SHP77 treated with DMSO at 0.1 percent for 48 hours (cell line): ENCODE measurements at places on chromosomes 1 and 21.

DNA sequence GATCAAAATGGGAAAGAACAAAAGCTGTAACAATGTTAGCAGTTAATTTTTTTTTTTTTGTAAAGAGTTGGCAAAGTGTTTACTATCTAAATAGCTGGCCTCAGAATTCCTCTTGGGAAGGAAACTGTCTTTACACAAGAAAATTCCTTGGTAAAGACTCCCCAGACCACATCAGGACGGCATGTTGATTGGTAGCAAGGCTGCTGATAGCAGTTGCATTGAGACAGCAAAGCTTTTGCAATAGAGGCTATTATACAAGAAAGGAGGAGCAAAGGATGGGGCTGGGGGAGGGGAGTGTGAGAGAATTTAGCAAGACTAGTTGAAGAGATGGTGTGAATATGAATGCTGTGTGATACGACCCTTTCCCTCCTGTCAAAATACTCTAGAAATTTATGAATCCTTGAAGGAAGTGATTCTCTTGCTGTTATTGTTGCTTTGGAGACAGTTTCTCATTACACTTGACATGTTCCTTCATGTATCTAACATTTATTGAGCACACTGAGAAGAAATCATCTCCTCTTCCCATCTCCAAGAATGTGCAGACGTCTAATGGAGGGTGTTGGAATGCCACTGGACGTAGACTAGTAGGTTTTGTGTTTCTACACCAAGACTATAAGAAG is 355.6 kb downstream of the SIPA1L2 start:
- DNase-seq, result no peak

GRCh38 chr1:79852004-79852403 is 845.5 kb upstream of the ADGRL4 start:
- DNase-seq, result no peak

- DNase-seq, result no peak
Measured at GRCh38 chr1:205633421-205633976, 1.7 kb upstream of the ELK4 start.

- no peak for DNase-seq
Measured at GRCh38 chr1:192832492-192832891, 23.7 kb downstream of the RGS2 start.

DNA sequence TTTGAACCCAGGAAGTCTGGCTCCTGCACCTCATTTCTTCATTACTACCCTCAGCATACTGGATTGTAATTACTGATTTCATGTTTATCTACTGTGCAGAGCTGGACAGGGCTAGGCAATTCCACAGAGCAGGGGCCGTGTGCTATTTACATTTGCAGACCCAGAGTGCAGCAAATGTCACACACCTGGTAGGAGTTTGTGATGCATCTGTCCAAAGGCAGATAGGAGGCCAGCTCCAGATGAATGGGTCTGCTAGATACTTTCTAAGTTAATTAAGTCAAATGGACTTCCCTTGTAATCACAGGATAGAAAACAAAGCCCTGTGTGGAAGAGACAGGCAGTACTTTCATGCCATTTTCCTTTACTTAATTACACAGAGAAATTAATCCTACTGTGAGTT is 46.2 kb downstream of the PGBD5 start:
- DNase-seq, result no peak
